Cardiac septum (tissue), 1 donor: ENCODE measurements at places on chromosomes 16 and 17.

GRCh38 chr16:15041271-15042004 lies 14.4 kb downstream of the NTAN1 start:
- peak; percentile 89 for DNase-seq

DNA sequence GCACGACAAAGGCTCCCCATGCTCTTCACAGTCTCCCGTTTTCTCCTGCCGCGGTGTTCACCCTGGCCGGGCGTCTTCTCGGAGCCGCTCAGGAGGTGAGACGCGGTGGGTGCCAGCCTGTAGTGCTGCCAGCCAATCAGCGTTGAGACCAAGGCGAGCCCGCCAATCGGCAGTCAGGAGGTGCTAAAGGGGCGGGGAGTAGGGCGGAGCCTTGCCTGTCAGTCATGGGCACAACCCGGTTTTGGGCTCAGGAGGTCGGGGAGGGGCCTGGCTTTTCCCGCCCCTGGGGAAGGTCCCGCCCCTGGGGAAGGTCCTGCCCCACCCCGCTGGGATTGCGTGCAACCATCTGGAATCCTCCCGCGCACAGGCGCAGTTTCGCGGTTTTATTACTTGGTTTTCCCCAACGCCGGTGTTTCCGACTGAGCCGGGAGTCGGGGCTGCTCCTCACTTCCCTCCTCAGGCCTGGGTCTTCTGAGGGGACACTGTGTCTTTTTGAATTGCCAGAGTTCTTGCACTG lies at the start of gene PRDM7:
PRDM7 (minus strand) TSS at position 92 of the 517 bp plus-strand sequence. CDS start 1,421 bp downstream, outside the sequence.
- DNase-seq = peak; percentile 97

DNA sequence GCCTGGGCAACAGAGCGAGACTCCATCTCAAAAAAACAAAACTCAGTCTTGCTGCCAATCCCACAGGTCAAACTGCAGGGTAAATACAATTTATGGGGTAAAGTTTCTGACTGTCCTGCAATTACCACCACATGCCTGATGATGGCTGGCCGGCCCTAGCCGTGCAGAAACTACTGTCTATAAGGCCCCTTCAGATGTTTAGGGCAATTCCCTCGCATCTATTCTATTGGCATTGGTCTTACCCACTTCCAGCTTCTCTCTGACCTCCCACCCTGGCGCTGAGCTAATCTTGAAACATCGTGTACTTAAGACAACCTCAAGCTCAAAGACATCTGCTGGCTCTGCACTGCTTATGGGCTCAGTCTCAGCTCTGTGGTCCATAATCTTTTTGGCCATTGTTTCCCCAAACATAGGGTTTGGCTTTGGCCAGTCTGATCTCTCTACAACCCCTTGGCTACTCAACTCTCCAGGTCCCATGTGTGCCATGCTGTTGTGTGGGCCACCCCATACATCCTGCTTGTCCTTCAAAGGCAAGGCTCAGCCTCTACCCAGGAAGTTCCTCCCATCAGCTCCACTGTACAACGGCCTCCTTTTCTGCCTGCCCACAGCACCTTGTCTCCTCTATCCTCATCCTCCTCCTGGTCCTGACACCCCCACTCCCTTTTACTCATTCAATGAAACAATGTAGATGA lies 16.6 kb downstream of the MAP3K14 start:
- no peak for DNase-seq

DNA sequence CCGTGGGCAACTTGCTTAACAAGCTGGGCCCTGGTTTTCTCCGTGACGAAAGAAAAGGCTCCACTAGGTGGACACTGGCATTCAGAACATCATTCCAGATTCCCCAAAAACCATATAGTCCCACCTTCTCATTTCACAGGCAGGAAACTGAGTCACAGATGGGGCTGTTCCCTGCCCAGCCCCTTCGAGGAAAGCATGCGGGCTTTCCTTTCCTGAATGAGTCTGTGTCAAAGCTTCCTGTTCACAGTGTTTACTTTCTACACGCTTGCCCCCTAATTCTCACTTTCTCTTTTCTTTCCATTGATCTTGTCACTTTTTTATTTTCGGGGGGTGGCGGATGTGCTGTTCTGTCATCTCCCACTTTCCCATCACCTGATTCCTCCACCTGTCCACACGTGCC lies 10.3 kb upstream of the LGALS9 start:
- no peak for DNase-seq

- DNase-seq = no peak
Measured at GRCh38 chr16:81073560-81074330, 3.3 kb downstream of the C16orf46 start.

DNA sequence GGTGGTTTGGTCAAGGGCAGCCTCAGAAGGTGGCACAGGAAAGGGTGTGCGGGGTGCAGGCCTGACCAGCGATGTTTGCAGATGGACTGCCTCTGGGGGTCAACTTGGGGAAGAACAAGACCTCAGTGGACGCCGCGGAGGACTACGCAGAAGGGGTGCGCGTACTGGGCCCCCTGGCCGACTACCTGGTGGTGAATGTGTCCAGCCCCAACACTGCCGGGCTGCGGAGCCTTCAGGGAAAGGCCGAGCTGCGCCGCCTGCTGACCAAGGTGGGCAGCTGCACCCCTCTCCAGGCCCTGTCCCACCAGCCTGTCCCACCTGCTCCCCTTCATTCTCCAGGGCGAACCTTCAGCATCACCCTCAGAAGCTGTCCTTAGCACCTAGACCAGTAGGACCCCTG lies 12.5 kb downstream of the DHODH start:
- no peak for DNase-seq
